ENCODE measurements at places on chromosomes 6 and 20. TPM values are rescaled to one million over a fixed set of nuclear protein-coding genes. Genes with fewer than 3 reads are reported as not detected.
A peak's percentile ranks its signal among the peaks of the same experiment; 100 is the strongest.

DNA sequence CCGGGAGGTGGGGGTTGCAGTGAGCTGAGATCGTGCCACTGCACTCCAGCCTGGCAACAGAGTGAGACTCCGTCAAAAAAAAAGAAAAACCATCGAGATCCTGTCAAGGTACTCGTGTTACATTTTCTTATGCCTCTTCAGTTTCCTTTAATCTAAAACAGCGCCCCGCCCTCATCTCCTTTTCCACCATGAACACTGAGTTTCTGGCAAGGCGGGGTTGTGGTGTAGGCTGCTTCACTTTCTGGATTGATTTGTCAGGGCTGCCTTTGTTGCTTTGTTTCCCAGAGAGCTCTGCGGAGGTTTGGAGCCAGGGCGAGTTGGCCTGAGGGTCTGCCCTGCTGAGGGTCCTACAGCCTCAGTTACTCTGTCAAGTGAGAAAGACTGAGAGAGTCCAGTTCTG lies 8.9 kb downstream of the ITPR3 start:
- peak; percentile 58 for DNase-seq

TMEM200A gene
- 0.16 TPM for total RNA-seq

DNA sequence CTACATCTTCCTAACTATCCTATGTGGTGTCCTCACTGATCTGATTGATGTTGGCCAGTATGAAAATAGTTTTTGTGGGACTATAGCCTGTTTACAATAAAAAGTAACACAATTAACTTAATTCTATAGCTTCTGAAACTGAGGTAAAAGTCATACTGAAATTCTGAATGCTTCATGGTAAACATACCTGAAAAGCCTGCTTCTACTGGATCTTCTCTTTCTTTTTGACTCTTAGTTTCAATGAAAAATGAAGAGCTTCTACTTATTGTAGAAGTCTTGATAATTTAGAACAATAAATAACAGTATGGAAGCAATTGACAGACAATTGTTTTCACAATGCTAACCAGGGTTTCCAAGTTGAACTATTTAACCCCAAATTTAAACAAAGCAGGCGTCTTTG lies 383.9 kb upstream of the MMS22L start:
- DNase-seq = no peak

DNA sequence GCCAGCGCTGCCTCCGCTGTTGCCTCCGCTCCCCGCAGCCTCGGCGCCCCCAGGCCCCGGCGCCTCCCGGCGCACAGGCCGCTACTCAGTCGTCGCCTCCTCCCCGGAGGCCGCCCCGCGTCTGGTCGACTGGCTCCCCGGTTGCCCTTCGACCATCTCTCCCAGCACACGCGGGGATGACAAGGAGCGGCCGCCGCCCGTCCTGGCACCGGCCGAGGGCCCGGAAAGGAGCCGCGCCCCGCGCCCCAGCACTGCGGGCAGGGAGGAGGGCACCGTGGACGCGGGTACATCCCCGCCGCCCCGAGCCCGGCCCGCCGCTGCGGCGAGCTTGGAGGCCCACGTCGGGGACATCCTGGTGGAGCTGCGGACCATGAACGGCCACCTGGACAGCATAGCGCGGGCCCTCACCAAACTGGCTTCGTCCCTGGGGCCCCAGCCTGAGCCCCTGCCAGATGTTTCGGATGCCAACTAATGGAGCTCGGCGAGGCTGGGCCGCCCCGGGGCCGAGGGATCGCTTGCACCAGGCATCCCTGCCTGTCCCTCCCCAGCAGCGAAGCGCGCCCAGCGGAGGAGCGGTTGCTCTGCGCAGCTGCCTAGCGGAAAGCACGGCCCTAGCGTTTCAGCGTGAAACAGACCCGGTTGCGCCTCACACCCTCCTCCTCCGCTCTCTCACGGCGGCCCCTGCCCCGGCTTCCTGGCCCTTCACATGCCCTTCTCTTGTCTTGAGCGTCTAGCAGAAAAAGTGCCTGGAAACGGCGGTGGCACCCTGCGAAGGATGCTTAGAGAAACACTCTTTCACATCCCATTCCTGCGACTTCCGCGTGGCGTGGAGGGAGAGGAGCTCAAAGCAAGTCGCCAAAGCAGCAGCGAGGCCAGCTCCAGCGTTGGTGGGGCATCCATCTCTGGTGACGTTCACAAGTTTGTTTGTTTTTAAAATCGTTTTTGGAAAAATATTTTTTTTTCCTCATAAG lies 285.8 kb upstream of the SUPT3H start:
- DNase-seq = peak; percentile 22

DNA sequence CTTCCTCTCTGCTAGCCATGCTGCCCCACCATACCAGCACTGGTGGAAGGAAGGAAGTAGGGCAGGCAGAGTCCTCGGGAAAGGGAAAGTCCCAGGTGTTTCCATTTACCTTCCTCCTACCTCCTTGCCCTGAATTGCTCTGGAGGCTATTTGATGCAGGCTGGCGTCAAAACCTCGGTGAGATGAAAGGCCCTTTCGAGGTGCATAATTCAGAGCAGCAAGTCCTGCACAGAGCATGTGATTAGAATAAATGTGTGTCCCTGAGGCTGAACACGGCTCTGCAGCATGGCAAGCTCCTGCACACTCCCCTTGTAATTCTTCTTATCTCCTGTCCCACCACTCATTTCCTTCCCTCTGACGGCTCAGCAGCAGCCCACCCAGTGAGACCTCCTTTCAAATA lies 98.7 kb upstream of the LRFN2 start:
- no peak for DNase-seq

DNA sequence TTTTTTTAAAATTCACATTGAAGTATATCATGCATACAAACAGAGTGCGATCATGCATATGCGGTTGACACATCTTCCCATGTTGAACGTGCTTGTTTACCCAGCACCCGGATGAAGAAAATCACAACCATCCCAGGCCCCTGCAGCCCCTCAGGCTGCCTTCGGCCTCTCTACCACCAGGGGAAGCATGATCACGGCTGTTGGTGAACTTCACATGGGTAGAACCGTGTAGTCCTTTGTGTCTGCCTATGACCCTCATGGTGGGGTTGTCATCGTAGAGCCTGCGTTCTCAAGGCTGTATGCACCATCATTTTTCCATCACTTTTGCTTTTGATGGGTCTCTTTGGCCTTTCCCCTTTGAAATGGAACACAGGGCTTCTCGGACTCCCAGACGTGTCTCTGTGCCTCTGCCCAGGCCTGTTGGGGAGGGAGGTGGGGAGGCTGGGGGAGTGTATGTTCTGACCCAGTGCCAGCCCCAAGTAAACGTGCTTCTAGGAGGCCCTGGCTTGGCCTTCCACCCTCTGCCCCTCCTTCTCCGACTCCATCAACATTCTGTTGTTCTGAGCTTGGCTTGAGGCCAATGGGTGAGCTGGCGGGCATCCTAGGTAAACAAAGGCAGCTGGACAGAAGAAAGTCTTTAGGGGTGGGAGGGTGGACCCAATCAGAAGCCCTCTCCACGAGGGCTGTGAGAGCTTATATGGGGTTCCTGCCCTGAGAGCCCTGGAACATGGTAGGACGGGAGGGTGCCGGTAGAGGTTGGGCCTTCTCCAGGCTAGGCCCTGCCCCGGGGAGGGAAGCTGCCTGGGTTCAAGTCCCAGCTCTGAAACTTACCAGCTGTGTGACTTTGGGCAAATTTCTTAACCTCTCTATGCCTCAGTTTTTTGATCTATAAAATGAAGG lies 39.7 kb downstream of the TGM2 start:
- no peak for DNase-seq

GRCh38 chr6:36033935-36034334 lies 6.3 kb downstream of the MAPK14 start:
- DNase-seq = peak; percentile 29

GRCh38 chr6:54899442-54899841 lies 52.9 kb downstream of the FAM83B start:
- DNase-seq = no peak

PHIP gene
- total RNA-seq = 42.5 TPM

TNF gene
- 60.8 TPM for total RNA-seq

DNA sequence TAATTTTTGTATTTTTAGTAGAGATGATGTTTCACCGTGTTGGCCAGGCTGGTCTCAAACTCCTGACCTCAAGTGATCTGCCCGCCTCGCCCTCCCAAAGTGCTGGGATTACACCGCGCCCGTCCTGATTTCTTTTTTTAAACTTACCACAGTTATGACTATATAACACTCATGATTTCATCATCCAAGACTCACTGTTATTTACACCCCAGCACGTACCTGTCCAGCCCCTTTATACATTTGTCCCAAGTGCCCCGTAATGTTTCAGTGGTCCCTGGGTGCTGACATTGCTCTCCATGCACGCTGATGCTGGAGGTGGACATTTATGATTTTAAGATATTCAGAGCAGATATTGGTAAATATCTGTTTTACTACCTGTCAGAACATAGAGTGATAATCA lies 219.9 kb upstream of the GMDS start:
- no peak for DNase-seq

DNA sequence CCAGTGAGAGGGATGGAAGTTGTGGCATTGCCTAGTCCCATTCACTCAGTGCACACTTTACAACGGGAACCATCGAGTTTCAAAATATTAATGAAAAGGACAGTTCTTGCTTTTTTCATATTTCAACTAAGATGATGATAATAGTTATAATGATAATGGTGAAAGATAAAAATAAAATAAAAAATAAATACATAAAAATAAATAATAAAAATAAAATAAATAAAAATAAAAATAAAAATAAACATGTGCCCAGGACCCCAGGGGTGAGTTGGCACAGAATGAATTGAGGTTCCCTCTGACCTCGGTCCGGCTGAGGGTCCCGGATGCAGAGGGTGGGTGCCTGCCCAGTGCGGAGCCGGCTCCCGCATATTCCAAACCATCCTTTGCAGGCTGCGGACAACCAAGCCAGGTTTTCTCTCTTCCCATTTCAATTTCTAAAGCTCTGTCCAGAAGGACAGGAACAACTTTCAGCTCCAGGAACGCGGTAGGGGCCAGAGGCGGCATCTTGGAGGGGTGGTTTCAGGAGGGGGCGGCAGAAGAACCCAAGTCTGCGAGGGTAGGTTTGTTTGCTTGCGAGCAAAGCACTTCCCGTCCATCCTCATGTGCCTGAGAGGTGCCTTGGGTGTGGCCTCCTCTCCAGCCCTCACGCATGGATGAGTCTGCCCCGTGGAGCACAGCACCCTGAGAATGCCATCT lies 236.8 kb downstream of the DLL1 start:
- no peak for DNase-seq

DNA sequence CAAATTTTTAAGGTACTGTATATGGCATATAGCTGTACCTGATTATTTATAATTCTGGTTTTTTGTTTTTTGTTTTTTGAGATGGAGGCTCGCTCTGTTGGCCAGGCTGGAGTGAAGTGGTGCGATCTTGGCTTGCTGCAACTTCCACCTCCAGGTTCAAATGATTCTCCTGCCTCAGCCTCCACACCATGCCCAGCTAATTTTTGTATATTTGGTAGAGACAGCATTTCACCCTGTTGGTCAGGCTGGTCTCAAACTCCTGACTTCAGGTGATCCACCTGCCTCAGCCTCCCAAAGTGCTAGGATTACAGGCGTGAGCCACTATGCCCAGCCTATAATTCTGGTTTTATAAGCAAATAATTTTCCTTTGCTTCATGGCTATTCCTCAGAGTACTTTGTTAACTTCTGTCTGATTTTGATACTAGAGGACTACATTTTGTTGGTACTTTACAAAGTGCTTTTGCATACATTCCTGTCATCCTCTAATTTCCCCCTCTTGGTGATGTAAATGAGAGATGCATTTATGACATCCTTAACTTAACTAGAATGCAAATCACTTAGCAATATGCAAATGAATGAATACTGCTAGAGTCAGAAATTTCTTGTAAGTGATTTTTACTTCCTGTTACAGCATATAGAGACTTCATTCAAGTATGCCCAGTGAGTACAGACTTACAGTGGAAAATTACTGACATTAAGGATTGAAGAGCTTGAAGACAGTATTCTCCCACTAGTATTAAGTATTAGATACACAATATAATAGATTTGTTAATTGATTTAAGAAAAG lies 35.7 kb upstream of the ARID1B start:
- DNase-seq = no peak

DNA sequence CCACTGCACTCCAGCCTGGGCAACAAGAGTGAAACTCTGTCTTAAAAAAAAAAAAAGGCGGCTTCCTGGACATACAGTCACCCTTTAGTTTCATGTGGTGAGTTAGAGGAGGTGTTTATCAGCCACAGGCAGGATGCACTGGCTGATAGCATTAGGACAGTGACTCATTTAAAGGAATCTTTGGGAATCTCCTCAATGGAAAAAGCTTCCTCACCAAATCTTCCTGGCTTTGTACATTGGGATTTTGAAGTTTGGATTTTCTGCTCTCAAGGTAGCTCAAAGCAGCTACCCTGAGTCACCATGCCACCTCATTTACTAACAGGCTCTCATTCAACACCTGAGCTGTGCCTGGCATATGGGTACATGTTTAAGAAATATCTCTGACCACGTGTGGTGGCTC lies 20.2 kb downstream of the PRPH2 start:
- DNase-seq = no peak

- DNase-seq = no peak
Observed at GRCh38 chr6:53130569-53131290, 17.9 kb downstream of the GCM1 start.

SRSF12 gene
- total RNA-seq = 0.45 TPM

ASIP gene
- total RNA-seq = not detected

DNA sequence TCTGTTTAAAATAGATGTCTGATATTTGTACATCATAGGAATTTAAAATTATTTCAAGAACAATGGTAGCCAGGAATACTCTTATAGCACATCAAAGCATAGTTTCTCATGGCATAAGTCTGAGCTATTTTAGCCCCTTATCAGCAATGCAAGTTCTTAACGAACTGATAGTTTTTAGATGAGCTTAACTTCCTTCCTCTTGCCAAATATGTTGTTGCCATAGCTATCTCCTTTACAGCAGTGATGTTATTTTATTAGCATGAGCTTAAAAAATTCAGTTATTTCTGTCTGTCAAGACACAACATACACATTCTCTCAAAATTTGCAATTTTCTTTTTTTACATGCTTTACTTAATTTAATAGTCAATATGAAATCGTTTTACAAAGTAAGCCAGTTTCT lies 867.2 kb downstream of the PHF3 start:
- DNase-seq = no peak

PTGIS gene
- total RNA-seq = not detected

GRCh38 chr20:31913431-31914157 lies 38.3 kb downstream of the PDRG1 start:
- DNase-seq = no peak
